Thoracic aorta (tissue), 2 donors: ENCODE measurements at places on chromosomes 5 and 9.

DNA sequence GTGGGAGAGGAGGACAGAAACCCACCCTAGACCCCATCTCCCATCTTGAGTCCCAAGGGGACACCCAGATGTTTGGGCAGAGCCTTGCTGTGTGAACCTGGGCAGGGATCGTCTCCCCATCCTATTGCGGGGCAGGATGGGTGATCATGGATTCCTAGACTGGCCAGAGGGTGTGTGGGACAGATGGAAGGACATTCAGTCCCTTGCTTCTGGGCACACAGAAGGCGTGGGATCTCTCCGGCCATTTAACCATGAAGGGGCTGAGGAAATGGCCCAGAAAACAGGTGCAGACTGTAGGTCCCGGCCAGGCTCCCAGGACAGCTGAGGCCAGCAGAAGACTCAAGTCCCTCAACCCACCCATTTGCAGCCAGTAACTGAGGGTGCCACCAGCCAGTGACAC lies 29.9 kb downstream of the PTGES start:
- no peak for DNase-seq

- no peak for DNase-seq
Observed at GRCh38 chr9:135971892-135972291, 10.7 kb upstream of the UBAC1 start.

DNA sequence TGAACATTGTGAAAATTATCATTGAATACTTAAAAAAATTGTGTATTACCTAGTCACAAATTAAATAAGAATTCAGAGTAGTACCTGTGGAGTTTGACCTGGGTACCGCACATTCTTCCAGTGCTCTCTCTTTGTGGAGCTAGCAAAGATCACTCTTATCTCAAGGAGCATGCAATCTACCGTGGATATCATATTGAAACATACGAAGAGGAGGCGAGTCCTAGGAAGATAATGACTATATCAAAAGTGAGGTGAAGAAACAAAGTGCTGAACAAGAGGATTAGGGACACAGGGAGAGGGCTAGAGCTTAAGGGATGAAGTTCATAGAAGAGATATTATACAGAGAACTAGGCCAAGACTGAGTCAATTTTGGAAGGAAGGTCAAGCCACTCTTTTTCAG lies 55.9 kb upstream of the NR3C1 start:
- DNase-seq = no peak

- DNase-seq = no peak
Observed at GRCh38 chr5:79201206-79201605, 34.7 kb upstream of the JMY start.

- DNase-seq = no peak
Observed at GRCh38 chr5:154697371-154697770, 57.8 kb upstream of the LARP1 start.
